ENCODE measurements at places on chromosomes 12 and 14.

DNA sequence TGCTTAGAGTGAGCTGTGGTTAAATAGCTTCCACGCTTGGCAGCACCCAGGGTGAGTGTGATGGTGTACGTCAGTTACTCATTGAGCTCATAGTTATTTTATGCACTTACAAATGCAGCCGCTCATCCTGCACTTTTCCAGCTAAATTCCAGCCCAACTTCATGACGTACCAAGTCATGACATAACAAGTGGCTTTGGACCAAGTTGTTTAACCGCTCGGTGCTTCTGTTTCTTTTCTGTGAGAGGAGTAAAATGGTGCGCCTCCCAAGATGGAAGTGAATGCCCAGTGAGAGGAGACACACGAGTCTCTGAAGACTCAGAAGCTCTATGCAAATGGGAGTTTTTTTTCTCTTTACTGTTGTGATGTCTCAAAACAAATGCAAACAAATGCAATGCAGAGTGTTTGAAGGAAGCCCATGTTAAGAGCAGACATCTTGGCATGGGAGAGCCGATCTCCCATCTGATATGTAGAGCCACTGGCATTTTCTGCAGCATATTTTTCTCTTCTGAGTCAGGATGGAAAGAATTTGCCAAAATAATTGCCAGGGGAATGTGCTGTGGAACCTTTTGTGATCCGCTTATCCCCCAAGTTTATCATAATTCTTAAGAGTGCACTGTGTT, 72.2 kb downstream of the FBXW8 start:
- DNase-seq = no peak

DNA sequence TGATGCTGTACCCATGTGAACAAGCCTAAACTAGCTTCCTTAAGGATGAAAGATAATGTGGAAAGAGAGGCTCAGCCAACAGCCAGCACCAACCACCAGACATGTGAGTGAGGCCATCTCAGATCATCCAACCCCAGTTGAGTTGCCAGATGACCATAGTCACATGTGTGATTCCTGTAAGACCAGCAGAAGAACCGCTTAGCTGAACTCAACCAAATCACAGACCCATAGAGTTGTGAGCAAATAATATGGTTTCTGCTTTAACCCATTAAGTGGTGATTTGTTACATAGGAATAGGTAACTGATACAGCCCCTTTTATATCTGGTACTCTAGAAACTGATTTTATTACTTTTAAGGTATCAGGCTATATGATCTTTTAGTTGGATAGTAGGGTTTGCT, 17.6 kb upstream of the ELK3 start:
- no peak for DNase-seq

DNA sequence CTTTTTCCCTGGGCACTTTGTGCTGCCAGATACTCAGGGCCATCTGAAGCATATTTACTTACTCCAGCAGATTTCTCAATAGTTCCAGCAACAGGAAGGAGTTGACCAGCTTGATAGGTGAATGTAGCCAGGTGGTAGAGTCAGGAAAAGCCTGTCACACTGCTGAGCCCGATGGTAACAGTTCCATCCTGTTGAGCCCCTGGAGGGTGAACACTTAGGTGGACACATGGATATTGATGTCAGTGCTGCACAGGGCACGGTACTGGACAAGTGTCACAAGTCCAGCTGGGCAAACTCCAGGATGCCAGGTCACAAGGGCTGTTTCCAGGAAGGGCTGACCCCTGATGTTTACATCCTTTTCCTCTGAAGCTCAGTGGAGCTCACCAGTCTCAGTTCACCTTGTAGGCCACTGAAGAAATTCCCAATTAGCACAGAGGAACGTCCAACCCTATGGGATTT, 2.3 kb upstream of the SMOC1 start:
- DNase-seq = no peak

DNA sequence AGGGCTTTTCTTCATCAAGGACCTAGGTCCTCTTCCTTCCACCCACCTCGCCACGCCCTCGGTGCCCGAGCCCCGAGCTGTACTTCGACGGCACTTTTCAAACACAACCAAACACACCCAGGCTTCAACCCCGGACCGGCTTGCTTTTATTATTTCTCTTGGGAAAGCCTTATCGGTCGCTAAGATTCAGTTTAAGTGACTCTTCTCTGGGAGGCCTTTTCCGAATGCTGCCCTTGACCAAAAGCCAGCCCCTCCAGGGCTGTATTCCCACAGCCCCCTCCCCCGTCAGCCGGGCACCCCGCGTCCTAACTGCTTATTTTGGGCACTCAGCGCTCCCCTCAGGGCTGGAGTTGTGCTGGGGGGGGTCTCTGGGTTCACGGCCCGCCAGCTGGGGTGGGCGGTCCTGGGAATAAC, 644 bp upstream of the PPP4R4 start:
- DNase-seq = no peak

- DNase-seq = no peak
Measured at GRCh38 chr14:86884498-86884897, 1108.5 kb downstream of the GALC start.

- DNase-seq = no peak
Measured at GRCh38 chr14:54890788-54891187, 11.8 kb downstream of the GCH1 start.

Measured in activated naive CD8-positive, alpha-beta T cell treated with anti-CD3 and anti-CD28 coated beads, Interleukin-2, amount 50 U/mL, for 16 hours (primary cell).